Stimulated activated CD8-positive, alpha-beta memory T cell treated with anti-CD3 and anti-CD28 coated beads, Interleukin-7, amount 100 ng/mL, for 1 hour (primary cell): ENCODE measurements at places on chromosomes 1 and 21.

DNA sequence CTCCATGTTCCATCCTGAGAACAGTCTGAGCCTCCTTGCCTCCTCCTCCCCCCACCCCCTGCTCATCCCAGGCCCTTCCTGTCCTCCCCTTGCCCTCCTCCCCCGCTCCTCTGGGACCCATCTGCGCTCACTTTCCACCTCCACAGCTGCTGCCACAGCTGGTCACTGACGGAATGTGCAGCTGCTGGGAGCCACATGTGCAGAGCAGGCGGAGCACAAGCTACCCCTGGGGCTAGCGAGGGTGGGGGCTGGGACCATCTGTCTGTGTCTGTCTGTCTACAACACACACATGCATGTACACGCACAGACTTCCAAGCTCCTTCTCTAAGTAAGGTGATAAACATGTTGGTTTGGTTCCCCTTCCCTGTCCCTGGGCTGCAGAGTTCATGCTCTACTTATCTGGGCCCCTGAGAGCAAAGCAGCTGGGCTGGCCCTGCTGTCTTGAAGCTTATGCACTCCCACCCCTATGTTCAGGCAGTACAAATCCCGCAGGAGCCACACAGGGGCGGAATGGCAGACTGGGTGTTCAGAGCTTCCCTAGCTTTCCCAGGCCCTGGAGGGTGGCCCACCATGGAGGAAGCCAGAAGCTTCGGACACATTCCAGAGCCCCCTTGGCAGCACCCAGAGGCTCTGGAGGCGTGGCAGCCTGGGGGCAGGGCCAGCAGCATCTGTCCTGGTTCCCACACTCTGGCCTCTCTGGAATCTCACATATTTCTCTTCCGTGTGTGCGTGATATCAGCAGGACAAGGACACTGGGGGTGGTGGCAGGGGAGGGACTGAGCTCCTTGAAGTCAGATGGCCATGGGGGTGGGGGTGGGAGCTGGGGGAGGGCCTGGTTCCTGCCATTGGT, 7.0 kb upstream of the HEYL start:
- no peak for DNase-seq

DNA sequence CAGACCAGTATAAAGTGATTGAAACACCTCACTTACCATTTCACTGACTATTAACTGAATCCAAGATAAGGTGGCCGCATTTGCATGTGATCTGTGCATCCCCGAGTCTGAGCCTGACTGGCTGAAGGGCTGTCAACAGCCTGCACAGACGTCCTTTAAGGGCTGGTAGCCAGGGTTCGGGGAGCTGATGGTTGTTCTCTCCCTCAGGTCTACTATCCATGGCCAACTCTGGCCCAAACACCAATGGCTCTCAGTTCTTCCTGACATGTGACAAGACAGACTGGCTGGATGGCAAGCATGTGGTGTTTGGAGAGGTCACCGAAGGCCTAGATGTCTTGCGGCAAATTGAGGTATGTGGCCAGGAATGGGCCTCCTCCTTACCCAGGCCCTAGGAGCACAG, 14.0 kb downstream of the PPIE start:
- no peak for DNase-seq

- DNase-seq: no peak
Observed at GRCh38 chr1:110675060-110675791, 486 bp upstream of the KCNA3 start.

- DNase-seq: no peak
Observed at GRCh38 chr1:115765091-115765490, 3.4 kb downstream of the CASQ2 start.

DNA sequence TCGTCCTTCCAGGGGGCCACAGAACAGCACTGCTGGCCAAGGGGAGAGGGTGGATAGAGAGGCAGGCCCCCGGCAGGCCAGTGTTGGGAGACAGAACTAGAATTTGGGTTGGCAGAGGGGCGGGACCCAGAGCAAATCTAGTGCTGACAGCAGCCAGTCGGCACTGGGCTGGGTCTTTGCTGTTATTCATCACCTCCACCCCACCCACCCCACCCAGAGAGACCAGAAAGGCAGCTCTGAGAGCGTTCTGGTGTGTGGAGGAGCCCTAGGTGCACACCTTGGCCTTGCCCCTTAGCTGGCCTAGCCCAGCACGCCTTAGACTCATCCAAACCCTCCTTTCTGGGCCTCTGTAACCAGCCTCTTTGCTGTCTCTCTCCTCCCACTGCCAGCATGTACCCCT, 6.4 kb upstream of the PKP1 start:
- no peak for DNase-seq

GRCh38 chr1:100499194-100499811, 38.6 kb upstream of the GPR88 start:
- DNase-seq: no peak

DNA sequence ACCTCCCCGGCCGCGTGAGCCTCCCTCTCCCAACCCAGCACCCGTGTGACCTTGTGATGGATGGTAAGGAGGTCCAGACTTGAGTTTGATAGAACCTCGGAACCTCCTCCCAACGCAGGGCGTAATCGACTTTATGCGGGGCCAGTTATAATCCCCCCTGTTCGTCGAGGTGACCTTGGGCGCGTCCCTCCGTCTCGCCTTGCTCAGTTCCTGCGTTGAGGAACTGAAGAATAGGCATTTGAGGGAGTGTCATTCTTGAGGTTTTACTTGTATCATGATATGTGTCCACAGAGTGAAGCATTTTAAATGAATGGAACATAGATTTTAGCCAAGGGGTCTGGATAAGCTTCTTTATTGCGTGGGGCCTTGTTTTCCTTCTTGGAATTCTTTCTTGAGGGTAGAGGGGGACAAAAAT, 433 bp downstream of the TIMM17A start:
- DNase-seq: no peak

GRCh38 chr1:168498159-168498631, 45.6 kb downstream of the XCL2 start:
- DNase-seq: no peak
